ENCODE measurements at places on chromosomes 3 and 15. TPM values are rescaled to one million over a fixed set of nuclear protein-coding genes. Genes with fewer than 3 reads are reported as not detected.

DNA sequence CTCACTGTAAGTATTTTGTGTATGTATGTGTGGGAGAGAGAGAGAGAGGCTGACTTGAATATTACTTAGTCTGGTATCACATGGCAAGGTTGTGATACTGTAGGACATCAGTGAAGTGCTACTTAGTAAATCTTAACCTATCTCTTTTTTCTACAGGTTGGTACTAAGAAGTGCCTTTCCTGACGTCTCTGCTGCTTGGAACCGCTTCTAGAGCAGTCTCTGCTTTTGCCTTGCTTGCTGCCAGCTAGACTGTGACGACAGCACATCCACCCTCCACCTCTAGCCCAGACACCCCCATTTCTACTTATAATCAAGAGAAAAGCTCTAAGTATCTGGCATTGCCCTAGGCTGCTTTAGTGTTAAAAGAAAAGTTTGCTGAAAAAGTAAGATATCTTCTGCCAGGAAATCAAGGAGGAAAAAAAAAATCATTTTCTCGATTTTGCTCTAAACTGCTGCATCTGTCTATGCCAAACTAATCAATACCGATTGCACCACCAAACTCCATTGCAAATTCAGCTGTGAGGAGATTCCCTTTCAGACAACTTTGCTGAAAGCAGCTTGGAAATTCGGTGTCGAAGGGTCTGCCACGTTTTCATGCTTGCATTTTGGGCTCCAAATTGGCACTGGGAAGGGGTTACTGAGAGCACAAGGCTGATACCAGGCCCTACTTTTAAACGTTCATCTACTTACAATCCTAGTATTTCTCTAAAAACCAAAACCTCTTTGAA, 30.7 kb downstream of the MBNL1 start:
- DNase-seq = no peak

DNA sequence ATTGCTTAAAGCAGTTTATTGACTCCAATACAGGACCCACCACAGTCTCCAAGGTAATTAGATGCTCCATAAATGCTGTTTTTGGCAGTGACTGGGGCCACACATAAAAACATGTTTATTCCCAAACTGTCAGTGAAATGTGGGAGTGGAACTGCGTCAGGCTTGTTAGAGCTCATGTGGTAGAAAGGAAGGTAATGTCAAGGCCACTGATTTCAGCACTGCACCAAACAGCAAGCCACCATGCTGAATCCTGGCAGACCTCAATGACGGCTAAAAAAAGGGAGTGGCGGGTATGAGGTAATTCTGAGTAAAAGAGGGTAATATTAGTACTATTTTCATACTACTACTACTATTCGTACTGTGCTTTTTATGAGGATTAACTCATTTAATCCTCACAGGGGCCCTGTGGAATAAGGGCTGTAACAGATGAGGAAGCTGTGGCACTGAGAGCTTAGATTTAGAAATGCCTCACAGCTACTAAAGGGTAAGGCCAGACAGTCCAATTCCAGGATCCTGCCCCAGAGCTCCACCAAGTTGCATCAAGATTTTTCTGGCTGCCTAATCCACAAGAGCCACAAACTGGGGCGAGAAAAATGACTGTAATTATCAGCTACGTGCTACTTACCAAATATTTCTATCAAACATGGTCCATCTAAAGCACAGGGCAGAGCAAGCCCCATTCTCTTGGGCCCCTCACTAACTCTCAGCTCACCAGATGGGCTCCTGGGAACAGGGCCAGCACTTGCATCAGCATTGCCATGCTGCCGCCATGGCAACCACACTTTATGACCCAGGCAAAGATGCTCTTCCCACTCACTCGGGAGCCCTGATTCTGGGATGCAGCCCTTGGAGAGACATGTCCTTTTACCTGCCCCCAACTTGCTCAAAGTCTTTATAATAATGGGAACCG, 83.6 kb upstream of the SPATA12 start:
- no peak for DNase-seq

DNA sequence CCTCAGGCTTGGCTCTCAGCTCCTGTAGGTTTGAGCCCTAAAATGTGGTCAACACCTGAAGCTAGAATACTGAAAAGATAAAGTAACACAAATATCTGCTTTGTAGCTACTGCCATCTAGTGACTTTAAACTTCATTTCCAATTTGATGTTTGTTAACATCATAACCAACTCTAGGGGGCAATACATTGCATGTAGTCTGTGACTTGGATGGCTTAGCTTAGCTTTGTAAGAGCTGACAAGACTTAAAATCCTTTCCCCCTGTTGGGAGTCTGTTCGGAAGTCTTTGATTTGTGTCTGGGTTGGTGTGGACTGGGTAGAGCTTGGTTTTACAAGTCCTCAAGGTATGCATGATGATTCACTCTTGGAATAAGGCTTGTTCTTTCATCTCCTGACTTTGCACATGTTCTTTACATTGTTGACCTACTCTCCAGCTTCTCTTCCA, 51.7 kb downstream of the SCN11A start:
- DNase-seq = no peak

GRCh38 chr3:133742351-133743091, 3.7 kb upstream of the TF start:
- no peak for DNase-seq

- DNase-seq = no peak
Measured at GRCh38 chr3:140205598-140205997, 270.6 kb downstream of the CLSTN2 start.

GRCh38 chr3:41200669-41201021, 1.3 kb downstream of the CTNNB1 start:
- DNase-seq = no peak

- no peak for DNase-seq
Measured at GRCh38 chr3:136330900-136331299, 80.8 kb downstream of the PCCB start.

GRCh38 chr3:110069761-110070160, 732.4 kb upstream of the DPPA4 start:
- no peak for DNase-seq

DNA sequence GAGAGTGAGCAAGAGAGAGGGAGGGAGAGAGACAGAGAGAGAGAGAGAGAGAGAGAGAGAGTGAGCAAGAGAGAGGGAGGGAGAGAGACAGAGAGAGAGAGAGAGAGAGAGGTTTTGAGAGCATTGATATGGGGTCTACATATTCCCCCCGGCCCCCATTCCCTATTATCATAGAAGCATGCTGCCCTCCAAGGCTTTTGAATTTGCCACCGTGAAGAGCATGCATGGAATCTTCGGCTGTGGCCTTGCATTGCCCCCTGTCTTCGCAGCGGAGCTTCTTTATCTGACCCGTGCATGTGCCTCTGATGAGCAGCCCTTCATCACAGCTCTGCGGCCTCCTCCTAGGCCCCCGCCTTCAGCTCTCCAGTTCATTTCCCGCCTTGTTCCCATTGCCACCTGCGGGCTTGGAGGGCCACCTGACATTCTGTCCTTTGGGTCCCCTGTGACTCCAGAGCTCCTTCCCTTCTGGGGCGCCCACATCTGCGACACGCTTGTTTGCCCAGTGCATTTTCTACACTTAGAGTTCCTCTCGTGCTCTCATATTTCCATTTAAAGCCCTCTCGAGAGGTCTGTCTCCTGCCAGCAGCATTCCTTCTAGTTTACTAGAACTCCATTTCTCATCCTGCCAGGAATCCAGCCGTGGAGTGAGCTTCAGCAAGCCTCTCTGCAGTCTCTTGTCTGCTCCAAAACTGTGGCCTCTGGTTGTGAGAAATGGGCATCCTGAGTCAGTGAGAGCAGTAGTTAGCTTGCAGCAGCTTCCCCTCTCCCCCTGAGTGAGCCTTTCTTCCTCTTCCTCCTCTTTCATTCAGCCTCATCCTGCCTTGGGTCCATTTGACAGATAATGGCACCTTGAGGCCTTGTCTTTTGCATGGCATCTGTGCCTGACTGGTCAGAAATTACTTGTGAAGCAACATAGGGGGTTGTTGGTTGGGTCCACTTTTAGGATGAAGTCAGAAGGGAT, 25.3 kb downstream of the LPP start:
- no peak for DNase-seq

DNA sequence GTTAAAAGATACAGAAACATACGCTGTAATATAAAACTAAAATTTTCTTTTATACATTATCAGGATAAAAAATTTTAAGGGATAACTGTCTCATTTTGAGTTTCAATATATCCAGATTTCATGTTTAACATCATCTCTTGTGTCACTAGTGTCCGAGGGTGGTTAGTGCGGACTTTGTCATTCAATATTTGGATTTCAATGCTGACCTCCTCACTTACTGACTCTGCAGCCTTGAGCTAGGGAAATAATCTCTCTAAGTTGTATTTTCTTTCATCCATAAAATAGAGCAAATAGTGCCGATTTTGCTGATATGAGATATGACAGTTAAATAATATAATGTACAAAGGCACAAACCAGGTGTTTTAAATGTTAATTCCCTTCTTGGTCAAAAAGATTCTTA, 203.2 kb downstream of the CPNE4 start:
- no peak for DNase-seq

GRCh38 chr3:162367429-162368260, 871.0 kb downstream of the OTOL1 start:
- DNase-seq = no peak

DNA sequence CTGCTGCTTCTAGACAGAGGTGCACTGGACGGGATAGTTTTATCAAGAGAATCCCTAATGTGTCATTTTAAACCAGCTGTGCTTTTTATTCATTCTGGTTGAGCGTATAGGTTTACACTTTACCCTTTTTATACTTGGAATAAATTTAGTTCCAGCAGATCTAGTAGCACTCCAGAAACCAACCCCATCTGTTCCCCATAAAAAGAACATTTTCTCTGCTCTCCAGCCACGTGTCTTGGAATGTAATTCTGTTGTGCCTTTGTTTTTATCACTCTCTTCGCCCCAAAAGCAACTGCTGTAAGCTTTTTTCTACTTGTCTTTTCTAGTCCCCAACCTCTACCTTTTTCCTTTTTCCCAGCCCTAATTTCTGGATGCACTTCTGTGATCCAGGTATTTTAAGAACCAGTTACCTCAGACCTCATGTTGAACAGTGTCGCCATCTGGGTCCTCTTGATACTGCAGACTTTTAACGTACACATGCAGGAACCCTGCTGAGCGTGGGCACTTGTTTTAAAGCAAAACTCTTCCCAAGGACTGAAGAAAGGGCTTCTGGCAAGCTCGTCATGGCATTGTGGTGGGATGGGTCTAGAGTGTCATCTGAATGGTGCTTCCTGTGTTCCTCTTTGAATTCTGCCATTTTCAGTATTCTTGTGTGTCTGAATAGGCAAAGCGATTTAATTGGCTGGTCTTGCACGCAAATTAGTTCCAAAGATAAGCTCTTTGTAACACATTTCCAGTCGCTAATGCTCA, 5.7 kb upstream of the EXOG start:
- no peak for DNase-seq

- DNase-seq = peak; percentile 96
Measured at GRCh38 chr3:42581709-42582473, at the start of gene SEC22C. SEC22C (minus strand) TSS chr3:42581967; CDS start chr3:42569046, 12,921 bp downstream.

- no peak for DNase-seq
Measured at GRCh38 chr3:133386876-133387275, 13.0 kb upstream of the BFSP2 start.

GRCh38 chr3:159208050-159208449, 406.2 kb downstream of the MFSD1 start:
- DNase-seq = no peak

DNA sequence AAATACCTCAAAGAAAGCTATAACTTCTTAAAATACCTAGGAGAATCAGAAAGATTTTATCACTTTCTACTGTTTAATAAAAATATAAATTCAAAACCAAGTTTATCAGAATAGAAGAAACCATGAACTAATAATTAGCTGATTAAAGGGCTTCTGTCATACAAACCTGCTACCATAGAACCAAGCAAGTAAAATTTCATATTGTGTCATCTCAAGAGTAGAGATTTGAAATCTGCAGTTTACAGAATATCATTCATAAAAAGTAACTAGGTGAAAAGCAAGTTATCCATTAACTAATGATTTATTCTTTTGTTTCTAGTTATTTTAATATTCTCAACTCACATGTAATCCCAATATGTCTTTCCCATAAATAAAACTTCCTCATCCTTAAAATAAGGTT, 36.8 kb upstream of the XXYLT1 start:
- no peak for DNase-seq

DNA sequence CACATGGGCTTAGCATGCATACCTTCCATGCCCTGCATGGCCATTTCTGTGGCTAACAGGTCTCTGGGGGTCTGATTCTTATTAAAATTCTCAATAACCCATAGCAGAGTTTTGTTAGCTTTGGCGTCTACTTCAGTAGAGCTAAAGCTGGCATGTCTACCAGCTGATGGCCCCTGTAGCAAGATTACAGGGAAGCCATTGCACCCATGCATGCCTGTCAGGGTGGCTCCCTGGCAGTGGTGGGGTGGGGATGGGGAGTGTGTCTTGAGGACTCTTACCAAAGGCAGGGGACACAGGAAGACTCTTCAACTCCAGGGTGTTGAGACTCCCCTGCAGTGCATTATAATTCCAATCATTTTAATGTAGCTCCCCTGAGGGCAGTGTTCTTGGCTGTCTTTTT, 4.7 kb downstream of the KY start:
- DNase-seq = no peak

GRCh38 chr3:45841420-45841756, 531 bp downstream of the LZTFL1 start:
- no peak for DNase-seq

DNA sequence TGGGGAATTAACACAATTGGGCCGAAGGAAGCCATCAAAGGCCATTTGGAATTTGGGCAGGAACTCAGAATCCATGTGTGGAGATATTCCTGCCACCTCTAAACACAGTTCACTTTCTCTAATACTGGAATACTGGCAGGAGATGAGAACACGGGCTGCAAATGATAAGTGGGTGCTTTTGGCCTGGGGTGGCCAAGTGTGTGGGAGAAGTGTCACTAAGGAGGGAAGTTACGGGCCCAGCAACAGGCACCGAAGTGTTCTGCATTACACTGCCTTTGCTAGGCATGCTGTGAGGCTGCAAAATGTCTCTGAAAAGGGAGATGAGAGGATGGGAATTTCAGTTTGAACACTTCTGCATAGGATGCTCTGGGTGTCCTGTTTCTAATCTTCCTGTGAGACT, 89.4 kb upstream of the FEZF2 start:
- DNase-seq = no peak

DNA sequence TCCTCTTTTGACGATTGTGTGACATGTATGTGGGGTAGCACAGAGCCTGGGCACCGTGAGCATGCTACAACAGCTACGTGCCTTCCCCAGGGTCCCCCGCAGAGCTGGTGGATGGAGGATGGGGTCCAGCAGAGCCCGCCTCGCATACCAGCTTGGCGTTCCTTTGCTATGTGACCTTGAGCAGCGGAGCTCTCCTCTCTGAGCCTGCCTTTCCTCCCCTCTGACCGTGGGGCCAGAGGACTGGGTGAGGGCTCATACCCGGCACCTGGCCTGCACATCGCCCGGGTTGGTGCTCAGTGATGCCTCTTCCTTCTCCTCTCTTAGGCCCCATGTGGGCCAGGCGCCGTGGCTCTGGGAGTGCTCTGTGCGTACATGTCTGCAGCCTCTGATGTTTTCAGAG, 73.4 kb downstream of the FBLN2 start:
- DNase-seq = no peak

- DNase-seq = no peak
Measured at GRCh38 chr3:55373423-55373822, 113.7 kb downstream of the WNT5A start.

GRCh38 chr3:123150449-123151215, 51.1 kb upstream of the SEC22A start:
- no peak for DNase-seq

Gene IVD
- 93.0 TPM for total RNA-seq

Gene RASL12
- total RNA-seq = 0.40 TPM

Gene FES
- total RNA-seq = 16.2 TPM

Gene SI
- 2.0 TPM for total RNA-seq

Gene P2RY13
- not detected for total RNA-seq

Gene CORO2B
- total RNA-seq = 2.0 TPM

Gene CLRN1
- total RNA-seq = not detected

Gene ST8SIA2
- total RNA-seq = 19.7 TPM

Gene NME9
- total RNA-seq = 2.3 TPM

Gene GOLGA6L4
- 11.7 TPM for total RNA-seq

Gene MST1
- total RNA-seq = 47.5 TPM

Gene ZNF660
- total RNA-seq = 22.6 TPM

All from progenitor cell of endocrine pancreas (in vitro differentiated cells).